ENCODE measurements at places on chromosomes 16 and 17. TPM values are rescaled to one million over a fixed set of nuclear protein-coding genes. Genes with fewer than 3 reads are reported as not detected.

The CD19 gene
- total RNA-seq: not detected

The SLC52A1 gene
- not detected for total RNA-seq

The MYADML2 gene
- total RNA-seq: not detected

The CEP295NL gene
- 2.9 TPM for total RNA-seq

The LITAFD gene
- not detected for total RNA-seq

The OGFOD1 gene
- 61.0 TPM for total RNA-seq

The MYH8 gene
- total RNA-seq: not detected

The DBF4B gene
- 9.4 TPM for total RNA-seq

The SETD6 gene
- total RNA-seq: 10.7 TPM

The TEKT1 gene
- total RNA-seq: not detected

The KRTAP9-8 gene
- not detected for total RNA-seq

The PLCG2 gene
- total RNA-seq: 0.59 TPM

The CDK3 gene
- 0.98 TPM for total RNA-seq

The TTYH2 gene
- 6.5 TPM for total RNA-seq

The SMIM5 gene
- total RNA-seq: not detected

The ZDHHC1 gene
- 9.8 TPM for total RNA-seq

The SCNN1B gene
- not detected for total RNA-seq

The HYDIN gene
- under 0.01 TPM for total RNA-seq

The IL21R gene
- 4.7 TPM for total RNA-seq

The SCRN2 gene
- total RNA-seq: 23.1 TPM

The CFAP97D1 gene
- total RNA-seq: under 0.01 TPM

The C16orf92 gene
- total RNA-seq: not detected

The KRTAP4-6 gene
- total RNA-seq: not detected

Data from subcutaneous preadipocyte (primary cell).